ENCODE measurements at places on chromosomes 7 and 10.

GRCh38 chr7:130881799-130882141 is 147.8 kb upstream of the KLF14 start:
- no peak for DNase-seq

GRCh38 chr10:84567133-84567532 is 238.7 kb downstream of the CCSER2 start:
- DNase-seq = no peak

DNA sequence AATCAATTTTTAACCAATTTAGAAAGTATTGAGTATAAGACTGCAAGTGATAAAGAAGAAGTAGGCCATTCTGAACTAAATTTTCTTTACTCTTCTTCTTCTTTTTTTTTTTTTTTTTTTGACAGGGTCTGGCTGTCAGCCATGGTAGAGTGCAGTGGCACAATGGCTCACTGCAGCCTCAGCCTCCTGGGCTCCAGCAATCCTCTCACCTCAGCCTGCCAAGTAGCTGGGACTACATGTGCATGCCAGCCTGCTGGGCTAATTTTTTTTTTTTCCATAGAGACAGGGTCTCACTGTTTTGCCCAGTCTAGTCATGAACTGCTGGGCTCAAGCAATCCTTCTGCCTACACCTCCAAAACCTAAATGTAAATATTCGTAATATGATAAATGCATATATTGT is 63.2 kb downstream of the DGKB start:
- DNase-seq = no peak

DNA sequence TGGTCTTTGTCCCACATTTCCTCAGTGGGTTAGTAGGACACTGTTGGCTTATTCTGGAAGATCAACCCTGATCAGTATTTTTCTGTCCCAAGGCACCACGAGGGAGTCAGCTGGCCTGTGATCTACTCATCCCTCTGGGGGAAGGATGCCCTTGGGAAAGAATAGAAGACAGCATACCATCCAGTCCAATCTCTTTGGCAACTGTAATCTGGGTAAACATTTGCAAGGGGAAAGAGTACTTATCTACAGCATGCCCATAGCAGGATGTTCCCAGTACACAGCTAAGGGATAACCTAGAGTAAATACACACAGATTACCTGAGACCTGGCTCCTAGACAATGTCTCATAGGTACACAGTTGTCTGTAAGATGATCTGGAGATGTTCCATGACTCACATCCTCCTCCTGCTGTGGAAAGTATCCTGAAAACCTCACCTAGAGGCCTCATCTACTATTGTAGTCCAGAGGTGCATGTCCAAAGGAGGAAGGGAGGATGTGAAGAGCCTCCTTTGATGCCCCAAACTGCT is 134.3 kb upstream of the VWC2 start:
- DNase-seq = no peak

DNA sequence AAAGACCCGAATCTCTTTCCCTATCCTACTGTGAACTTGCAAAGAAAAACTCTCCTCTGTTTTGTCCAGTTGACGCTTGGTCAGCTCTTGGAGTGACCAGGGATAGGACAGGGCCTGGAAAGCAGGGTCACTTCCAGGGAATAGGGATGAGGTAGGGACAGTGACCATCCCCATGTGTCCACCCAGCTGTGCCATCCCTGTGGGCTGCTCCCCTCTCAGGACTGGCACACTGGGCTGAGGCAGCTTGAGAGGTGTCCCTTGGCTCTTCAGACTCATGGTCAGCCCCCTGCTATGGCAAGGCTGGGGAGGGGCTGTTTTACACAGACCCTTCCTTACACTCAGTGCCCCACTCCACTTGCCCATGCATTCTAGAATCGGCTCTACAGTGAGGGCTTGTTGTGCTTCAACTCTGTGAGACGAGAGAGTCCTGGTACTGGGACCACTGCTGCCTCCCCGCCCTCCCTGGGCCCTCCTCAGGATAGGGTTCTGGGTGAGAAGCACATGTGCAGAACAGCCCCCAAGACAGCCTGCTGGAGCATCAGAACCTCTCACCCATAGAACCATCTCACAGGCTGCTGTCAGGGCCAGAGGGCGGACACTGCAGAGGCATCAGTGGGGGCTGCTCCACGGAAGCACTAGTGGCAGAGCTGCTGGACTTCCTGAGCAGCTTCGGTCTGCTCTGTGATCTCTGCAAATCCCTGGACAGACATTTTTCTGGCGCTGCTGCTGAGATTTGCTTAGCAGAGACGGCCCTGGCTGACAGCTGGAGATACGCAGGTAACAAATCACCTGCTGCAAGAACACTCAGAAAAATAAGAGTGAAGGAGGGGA is 202.8 kb upstream of the CXCL12 start:
- DNase-seq = no peak

GRCh38 chr10:78190051-78190825 is 156.6 kb downstream of the RPS24 start:
- no peak for DNase-seq

DNA sequence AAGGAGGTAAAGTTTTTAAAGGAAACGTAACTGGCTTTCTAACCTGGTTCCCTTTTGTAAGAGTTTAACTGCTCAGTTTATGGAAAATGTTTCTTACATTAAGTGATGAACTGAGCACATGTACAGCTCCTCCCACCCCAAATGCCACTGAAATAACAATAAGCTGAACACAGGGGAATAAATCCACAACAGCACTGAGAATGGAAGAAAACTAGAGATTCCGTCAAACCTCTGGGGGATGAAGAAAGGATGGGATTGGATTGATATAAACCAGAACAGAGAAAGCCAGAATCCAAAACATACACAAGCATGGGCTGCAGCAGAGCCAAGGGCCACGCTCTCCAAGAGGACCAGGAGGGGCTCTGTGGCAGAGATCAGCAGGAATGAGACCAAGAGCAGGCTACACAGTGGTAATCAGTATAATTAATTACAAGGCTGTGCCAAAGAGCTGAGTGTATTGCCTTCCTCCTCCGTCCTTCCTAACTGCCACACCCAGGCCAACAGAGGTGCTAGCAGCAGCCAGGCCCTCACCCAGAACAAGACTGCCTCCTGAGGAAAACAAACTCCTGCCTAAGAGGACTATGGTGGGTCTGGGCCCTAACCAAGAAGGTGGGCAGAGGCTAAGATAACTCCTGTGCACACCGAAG is 73.9 kb downstream of the KIAA1549 start:
- no peak for DNase-seq

GRCh38 chr7:28354601-28355402 is 57.5 kb upstream of the CREB5 start:
- no peak for DNase-seq

DNA sequence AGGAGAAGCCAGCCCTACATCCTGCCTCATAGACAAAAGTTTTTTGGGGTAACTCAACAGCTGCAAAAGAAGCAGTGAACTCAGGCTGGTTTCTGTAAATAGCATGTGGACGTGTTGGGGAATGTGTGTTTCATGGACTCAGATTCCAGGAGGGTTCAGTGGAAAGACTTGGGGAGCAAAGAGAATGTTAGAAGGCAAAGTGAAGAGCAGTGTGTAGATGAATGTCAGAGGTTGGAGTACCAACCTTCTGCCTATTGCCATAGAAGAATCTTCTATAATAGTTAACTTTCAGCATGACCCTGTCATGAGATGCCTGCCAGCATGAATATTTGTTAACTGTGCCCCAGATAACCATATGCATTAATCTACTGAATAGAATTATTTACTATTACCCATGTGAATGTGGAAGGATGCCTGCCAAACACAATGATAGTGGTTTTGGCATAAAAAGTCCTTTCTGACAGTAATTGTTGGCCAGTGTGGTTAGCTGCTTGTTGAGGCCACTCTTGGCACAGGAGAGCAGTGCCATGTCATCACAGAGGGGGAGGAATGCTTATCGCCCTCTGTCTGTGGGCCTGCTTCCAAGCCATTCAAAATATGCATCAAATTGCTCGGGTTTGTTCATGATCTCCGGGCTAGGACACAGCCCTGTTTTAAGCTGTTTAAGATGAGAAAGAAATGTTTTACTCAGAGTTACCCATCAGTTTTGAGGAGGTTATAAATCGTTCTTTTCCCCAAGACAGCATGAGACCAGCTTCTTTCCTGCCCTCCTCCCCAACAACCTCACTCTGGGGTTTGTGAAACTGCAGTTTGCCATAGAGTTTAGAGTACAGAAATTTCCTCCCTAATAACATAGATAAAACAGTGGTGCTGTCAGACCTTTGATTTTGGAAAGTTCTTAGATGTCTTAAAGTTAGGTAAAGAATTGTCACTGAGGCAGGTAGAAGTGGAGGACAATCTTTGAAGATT is 165.3 kb downstream of the WNT2 start:
- no peak for DNase-seq

- no peak for DNase-seq
These were observed 12.6 kb upstream of the PPP2R2D start for GRCh38 chr10:131888186-131888604.

DNA sequence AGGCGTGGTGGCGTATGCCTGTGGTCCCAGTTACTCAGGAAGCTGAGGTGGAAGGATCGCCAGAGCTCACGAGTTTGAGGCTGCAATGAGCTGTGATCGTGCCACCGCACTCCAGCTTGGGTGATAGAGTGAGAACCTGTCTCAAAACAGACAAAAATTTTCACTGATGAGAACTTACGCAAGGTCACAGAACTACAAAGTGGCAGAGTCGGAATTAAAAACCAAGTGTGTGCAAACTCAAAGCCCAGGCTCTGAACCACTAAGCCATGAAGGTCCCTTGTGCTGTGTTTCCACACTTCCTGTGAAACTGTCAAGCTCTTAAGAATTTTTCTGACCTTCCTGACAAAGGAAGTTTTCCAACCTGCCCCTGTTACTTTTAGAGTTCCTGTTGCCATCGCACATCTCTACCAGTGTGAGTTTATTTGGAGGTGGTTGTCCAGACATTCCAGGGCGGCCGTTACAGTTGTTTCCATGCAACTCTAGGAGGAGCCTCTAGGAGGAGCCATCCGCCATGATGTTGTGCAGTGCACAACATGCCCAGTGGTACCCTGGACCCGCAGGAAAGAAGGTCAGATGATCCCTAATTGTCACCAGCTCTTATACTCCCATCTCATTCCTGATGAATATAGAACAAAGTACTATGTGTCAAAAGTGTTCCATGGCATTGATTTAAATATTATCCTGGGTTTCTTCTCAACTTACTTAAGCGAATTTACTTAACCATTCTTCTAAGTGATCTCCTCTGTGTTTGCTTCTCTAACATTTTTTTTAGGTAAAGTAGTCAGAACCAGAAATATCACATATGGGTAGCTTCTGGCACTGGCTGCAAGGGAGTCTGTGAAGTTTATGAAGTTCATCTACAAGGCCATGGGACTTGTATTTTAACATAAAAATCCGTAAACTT is 49.0 kb upstream of the LYZL1 start:
- no peak for DNase-seq

GRCh38 chr7:56491636-56492425 is 375.6 kb upstream of the NUPR2 start:
- no peak for DNase-seq

DNA sequence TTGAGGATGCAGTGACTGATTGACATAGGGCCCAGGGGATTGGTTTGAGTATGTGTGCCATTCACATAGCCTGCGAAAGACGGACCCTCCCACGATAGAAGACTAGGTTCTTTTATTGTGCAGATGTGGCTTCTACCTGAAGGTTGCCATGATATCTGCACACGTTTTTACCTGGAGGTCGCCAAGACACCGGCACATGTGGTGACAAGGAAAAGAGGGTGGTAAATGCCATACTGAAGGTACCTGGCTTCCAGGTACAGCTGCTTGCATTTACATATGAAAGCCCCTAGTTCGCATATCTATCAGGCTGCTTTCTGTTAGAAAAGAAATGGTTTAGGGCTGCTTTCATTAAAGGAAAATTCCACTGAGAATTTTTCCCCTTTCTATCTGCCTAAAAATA is 43.6 kb downstream of the ZNF22 start:
- DNase-seq = no peak

GRCh38 chr7:12418452-12418851 is 14.8 kb upstream of the VWDE start:
- no peak for DNase-seq

DNA sequence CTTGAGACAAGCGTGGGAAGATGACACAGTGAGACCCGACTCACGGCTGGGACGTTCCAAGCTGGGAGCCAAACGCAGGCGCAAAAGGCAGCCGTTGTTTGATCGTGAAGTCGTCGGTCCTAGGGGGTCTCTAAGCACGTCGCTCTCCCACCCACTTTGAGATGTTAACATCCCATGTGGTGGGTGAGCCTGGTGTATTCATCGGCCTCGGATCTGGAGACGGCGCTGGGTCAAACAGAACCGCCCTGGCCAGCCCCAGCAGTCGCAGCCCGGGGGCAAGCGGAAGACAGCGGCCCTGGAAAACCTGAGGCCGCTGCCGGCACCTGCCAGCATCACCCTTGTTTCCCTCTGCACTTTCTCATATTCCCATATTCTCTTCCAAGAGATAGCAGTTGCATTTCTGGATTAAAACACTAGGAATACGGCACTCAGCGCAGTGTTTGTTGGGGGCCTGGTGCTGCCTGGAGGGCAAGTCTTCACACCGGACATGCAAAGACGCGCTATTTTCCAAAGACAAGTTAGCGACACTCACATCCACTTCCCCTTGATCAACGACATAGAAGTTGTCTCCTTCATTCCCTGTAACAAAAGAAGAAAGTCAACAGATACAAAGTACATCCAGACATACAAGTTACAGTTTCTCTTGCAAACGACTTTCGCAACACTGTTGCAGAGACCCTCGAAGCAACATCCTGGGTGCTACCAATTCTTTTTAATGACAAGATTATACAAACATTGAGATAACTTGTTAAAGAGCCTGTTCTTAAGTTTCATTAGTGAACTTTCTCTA is 86.2 kb upstream of the PDGFA start:
- DNase-seq = peak; percentile 6

DNA sequence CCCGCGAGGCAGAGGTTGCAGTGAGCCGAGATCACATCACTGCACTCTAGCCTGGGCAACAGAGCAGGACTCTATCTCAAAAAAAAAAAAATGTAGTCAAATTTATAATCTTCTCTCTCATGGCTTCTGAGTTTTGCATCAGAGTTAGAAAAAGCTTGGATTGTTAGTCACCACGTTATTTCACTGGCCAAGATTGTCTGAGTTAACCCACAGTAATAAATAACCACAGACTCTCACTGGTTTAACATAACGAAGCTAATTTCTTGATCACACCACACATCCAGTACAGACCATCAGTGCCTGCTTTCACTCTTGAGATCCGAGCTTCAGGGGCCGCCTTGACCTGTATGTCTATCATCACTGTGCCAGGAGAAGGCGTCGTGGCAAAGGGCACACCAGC is 116.8 kb upstream of the JCAD start:
- no peak for DNase-seq

DNA sequence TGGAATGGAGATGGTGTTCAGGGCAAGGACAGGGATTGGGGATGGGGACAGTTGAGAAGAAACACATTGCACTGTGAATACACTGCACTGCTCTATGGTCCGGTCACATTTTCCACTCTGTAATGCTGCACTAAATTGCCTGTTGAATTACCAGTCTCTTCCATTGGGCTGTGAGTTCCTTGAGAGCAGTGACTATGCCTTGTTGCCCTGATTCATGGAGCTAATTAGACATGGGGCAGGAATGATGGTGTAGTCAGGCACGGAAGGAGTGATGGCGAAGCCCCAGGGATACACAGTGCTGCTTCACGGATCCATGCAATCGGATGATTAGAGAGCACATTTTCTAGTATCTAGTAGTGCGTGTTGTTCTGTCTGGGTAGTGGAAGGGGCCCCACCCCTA is 25.4 kb upstream of the GPAM start:
- DNase-seq = no peak

GRCh38 chr7:75915416-75916156 is 631 bp downstream of the POR start:
- DNase-seq = no peak

- DNase-seq = no peak
These were observed 48.5 kb downstream of the CALD1 start for GRCh38 chr7:134827889-134828288.

Data from CD4-positive, alpha-beta T cell treated with Interleukin-15 for 1 hour (primary cell).